ENCODE measurements at places on chromosomes 12 and 14. TPM values are rescaled to one million over a fixed set of nuclear protein-coding genes. Genes with fewer than 3 reads are reported as not detected.

PRH2 gene
- total RNA-seq = not detected

- no peak for DNase-seq
Measured at GRCh38 chr12:6069437-6070093, 54.9 kb downstream of the VWF start.

- no peak for DNase-seq
Measured at GRCh38 chr12:47887529-47887928, 17.3 kb downstream of the VDR start.

- DNase-seq = peak; percentile 47
Measured at GRCh38 chr12:42372154-42372791, 46.3 kb downstream of the PPHLN1 start.

- DNase-seq = no peak
Measured at GRCh38 chr14:58733451-58734208, 95.9 kb downstream of the DACT1 start.

Data from Panc1 (cell line).